ENCODE measurements at places on chromosomes 11 and 22.

GRCh38 chr11:2574043-2574552, 125.7 kb downstream of the KCNQ1OT1 start:
- no peak for DNase-seq

- DNase-seq, result no peak
These were observed 61.9 kb downstream of the CECR2 start for GRCh38 chr22:17431179-17431578.

DNA sequence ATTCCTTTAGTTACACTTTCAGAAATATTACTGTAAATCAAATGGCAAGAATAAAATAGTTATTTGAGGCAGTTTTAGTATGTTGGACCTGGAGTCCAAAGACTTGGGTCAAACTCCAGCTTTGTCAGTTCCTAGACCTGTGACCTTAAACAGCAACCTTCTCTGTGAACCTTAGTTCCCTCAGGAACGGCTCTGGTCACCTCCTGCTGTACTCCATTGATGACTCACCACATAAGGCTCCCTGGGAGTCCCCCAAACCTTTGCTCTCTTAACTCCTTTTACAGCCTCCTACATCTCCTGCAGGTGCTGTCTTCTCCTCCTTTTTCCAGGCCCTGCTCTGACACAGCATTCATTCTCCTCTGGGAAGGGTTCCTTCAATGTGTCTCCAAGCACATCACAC, 29.1 kb downstream of the LIMK2 start:
- DNase-seq, result no peak

- DNase-seq, result no peak
These were observed 22.8 kb upstream of the CLMP start for GRCh38 chr11:123217897-123218296.

- no peak for DNase-seq
These were observed 43.2 kb upstream of the DLAT start for GRCh38 chr11:111982019-111982464.

DNA sequence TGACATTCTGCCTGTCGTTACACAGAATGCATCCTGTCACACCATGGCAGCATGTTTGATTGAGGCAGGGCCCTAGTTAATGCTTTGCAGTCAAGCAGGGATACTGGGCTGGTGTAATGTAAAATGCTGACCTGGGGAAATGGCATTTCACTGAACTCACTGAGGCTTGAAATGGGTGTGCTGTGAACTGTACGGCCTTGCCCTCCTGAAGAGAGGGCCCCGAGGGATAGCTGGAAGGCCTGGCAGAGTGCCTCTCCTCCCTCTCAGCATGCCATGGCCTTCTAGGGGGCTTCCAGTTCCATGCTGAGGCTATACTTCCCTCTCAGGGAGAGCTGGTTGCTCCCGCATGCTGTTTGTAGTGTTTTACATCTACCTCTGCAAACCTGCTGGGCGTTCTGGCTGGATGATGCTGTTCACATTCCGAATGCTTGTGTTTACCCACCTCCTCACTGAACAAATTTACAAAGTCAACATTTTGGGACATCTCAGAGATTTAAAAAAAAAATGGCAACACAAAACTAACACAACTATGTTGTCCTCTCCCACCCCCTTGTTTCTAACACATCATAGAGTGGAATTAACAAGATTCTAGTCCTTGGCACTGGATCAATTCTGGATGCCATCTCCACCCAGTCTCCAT, 416.7 kb upstream of the CADM1 start:
- DNase-seq, result no peak

DNA sequence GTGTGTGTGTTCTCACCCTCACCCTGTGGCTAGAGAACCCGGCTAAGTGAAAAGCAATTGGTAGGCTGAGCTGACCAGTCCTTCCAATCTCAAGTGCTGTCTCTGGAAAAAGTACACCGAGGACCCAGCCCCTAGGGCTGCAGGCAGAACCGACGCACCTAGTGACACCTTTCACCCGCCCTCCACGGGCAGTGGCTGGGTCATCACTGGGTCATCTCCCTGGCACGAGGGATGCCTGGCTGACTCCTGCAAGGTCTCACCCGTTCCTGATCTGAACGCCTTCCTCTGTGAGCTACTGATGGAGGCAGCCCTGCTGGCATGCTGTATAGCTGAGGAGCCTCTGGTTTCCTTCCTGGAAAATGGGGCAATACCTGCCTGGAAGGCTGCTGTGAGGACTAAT, 311.5 kb downstream of the NTM start:
- DNase-seq, result no peak

- DNase-seq, result no peak
These were observed 33.7 kb downstream of the PISD start for GRCh38 chr22:31628362-31628761.

GRCh38 chr22:48370508-48371325, 1457.0 kb downstream of the BRD1 start:
- no peak for DNase-seq

GRCh38 chr22:17199003-17199731, 20.1 kb downstream of the ADA2 start:
- DNase-seq, result no peak

GRCh38 chr11:118714816-118715215, 35.4 kb upstream of the TREH start:
- DNase-seq, result no peak

GRCh38 chr11:60767388-60767811, 10.7 kb downstream of the MS4A15 start:
- DNase-seq, result no peak

DNA sequence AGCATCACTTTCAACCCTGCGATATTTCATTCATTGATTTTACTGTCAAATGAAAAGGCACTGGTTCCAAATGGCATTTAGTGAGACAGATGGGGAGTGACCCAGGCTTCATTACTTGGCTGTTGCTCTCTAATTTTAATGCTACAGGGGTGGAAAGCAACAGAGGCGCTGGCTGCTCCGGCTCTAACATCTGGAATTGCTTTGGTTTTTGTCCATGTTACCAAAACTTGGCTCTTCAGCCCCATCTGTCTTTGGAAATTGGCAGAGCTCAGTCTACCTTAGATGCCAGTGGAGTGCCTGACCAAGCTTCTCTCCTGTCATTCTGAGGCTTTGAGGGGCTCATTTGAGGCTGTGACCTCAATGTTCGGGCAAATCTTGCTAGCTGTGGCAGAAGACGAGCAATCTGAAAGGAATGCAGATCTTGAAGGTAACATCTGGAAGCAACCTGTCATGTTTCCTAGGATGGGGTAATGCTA, 409.5 kb upstream of the SYN3 start:
- no peak for DNase-seq

DNA sequence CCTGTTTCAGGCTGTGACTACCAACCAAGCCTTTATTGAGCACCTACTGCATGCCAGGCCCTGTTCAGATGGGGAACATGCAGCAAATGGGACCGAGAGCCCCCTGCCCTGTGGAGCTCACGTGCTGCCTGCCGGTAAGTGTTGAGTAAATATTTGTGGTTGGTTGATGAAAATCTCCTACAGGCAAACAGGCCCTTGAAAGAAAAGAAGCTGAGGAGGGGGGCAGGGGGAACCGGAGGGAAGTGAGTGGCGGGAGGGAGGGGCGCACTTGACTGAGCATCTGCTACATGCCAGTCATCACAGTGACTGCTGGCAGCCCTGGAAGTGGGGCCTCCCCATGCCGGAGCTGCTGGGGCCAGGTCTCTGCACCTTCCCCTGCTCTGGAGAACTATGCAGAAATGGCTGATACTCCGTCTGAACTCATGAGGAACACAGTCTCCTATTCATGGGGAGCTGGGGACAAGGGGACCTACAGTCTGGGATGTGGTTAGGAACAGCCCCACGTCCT, 34.2 kb downstream of the MACROD1 start:
- DNase-seq, result no peak

- DNase-seq, result no peak
These were observed 101.5 kb downstream of the ST3GAL4 start for GRCh38 chr11:126456783-126457542.

- no peak for DNase-seq
These were observed 42.9 kb downstream of the GAB4 start for GRCh38 chr22:16965083-16965482.

DNA sequence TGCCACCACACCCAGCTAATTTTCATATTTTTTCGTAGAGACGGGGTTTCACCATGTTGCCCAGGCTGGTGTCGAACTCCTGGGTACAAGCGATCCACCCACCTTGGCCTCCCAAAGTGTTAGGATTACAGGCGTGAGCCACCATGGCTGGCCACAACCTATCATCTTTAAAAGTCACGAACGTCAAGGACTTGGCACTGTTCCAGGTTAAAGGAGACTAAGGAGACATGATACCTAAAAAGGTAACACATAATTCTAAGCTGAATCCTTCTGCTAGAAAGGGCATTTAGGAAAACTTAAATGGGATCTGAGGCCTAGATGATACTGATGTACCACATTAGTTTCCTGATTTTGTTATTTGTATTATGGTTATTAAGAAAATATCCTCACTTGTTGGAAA, 43.3 kb upstream of the SYT9 start:
- no peak for DNase-seq

- DNase-seq, result no peak
These were observed 13.8 kb upstream of the KAT5 start for GRCh38 chr11:65698205-65698604.

- no peak for DNase-seq
These were observed 20.6 kb upstream of the RAPSN start for GRCh38 chr11:47469361-47470179.

- DNase-seq, result peak; percentile 6
These were observed 6.8 kb downstream of the SAC3D1 start for GRCh38 chr11:65047581-65048422.

DNA sequence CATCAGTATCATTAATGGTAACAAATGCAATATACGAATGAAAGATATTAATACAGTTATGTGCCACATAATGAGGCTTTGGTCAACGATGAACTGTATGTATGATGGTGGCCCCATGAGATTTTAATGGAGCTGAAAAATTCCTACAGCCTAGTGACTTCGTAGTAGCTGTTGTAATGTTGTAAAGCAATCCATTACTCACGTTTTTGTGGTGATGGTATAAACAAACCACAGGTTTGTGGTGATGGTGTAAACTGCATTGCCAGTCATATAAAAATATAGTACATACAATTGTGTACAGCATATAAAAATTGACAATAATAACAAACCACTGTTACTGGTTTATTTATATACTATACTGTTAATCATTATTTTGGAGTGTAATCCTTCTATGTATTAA, 27.4 kb upstream of the GRIA4 start:
- DNase-seq, result no peak

Measured in bone marrow (tissue), 2 donors.